ENCODE measurements at places on chromosomes 7 and 10.
A peak's percentile ranks its signal among the peaks of the same experiment; 100 is the strongest.

DNA sequence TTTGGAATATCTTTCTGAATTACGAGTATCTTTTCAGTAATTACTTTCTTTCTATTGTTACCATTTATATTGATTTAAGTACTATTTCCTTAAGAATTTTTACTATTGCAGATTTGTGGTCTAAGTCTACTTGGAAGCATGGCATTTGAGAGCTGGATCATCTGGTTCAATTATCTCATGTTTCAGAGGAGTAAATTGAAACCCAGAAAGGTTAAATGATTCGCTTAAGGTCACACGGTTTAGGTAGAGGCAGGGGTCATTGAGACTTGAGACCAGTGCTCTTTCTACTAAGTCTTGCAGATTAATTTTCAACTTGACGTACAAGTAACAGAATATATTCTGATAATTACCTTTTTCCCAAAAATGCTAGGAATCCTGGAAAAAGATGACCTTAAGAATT is 109.2 kb upstream of the GLCCI1 start:
- no peak for DNase-seq

- peak; percentile 34 for DNase-seq
These were observed 92.6 kb downstream of the RGS10 start for GRCh38 chr10:119449760-119450461.

DNA sequence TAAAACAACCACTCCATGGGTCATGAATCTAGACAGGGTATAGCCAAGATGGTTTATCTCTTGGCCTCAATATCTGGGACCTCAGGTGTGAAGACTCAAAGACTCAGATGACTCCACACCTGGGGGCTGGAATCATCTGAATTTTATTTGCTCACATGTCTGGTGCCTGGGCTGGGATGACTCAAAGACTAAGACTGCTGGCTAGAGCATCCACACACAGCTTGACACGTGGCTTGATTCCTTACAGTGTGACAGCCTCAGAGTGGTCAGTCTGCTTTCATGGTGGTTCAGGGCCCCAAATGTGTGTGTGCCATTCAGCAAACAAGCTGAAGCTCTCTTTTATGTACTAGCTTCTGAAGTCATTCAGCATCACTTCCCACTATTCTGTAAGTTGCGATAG is 333.7 kb downstream of the RNLS start:
- peak; percentile 64 for DNase-seq

GRCh38 chr10:110959379-110960332 is 40.3 kb downstream of the SHOC2 start:
- DNase-seq = no peak

DNA sequence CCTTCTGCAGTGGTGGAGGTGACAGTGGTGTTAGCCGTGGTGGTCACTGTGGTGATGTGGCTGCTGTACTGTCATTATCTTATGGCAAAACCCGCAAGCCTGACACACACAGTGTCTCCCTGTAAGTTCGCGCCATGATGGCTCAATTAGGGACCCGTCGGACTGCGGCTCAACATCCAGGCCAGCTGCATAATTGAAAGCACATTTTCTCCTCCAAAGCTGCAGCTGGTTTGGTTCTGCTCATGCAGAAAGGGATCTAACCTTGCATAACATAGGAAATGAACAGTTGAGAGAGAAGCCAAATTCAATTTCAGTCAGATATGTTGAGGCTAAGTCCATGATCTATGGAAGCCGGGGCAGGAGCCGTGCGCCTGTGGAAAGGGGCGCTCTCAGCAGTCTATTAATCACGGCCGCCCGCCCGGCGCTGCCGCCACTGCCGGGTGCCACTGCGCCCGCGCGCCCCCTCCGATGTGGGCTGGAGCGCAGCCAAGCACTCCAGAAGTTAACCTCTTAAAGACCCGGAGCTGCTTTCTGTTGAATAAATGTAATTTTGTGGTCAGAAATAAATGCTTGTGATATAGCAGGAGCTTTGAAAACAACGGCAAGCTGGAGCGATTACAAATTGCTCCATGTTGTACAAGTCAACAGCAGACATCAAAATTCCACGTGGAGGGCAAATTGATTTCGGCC is 227.7 kb downstream of the CUX1 start:
- no peak for DNase-seq

DNA sequence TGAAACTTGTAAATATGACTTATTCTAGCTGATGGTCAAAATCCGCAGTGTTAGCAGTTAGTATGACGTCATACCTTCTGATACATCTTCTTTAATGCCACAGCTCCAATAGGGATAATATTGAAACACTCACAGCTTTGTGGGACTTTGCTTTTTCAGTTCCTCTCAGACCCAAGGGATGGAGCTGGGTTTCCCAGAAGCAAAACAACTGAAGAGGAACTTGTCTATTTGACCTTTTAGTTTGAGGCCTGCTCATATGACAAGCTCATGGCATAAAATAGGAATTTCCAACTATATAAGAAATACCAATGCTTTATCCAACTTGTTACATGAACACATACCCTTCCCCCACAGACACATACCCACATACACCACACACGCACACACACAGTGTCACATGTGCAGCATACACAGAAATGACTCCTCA is 31.6 kb upstream of the C10orf67 start:
- no peak for DNase-seq

DNA sequence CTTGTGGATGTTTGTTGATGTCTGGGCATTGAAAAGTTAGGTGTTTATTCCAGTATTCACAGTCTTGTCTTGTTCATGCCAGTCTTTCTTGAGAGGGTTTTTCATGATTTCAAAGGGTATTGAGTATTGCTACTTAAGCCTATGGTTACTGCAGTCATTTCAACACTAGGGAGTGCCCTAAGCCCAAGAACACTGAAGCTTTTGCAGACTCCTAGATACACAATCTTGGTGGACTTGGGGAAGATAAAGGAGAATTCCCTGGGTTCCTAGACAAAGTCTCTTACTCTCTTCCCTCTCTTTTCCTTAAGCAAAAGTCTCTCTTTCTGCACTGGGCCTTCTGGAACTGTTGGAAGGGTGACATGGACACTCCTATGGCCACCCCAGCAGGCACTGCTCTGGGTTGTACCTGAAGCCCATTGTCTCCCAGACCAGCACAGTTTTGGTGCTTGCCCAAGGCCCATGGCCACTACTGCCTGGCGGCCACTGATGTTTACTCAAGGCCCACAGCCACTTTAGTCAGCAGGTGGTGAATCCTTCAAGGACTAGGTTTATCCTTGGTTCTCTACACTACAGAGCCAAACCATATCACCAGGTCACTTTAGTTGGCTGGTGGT is 24.9 kb downstream of the SAMD9 start:
- peak; percentile 72 for DNase-seq

- DNase-seq = peak; percentile 51
These were observed 3.0 kb upstream of the PLAU start for GRCh38 chr10:73907841-73908517.

- DNase-seq = no peak
These were observed 14.5 kb downstream of the PDGFA start for GRCh38 chr7:505171-505570.

DNA sequence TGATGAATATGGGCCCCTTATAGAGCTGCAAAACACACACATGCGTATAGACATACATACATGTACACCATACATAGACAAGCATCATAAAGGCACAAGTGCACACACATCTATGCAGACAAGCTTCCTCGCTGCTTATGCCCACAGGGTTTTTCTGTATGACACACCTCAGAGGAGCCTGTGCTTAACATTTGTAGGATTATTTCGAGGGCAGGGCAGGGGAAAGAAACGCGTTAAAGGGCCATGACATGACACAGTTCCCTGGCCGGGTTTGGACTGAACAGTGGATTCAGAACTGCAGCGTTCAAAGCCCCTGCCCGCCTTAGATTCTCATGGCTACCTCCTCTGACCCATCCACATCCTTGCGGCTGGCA is 44.8 kb downstream of the CHST3 start:
- peak; percentile 96 for DNase-seq

DNA sequence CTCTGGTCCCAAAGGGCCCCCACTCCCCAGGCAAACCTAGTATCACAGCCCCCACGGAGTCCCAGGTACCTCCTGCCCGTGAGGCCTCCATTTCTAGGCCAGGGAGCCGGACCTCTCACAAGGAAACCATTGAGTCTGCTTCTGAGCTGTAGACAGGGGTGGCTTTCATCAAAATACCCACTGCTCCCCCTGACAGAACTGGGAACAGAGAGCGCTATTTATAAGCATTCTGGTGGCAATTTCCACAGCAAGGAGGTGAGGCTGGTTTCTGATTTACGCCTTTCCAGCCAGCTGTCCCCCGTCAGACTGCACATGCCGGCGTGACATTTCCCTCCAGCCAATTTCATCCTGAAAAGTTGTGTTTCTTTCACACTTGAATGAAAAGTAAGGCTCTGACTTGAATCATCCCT is 407.5 kb upstream of the PRKCQ start:
- no peak for DNase-seq

DNA sequence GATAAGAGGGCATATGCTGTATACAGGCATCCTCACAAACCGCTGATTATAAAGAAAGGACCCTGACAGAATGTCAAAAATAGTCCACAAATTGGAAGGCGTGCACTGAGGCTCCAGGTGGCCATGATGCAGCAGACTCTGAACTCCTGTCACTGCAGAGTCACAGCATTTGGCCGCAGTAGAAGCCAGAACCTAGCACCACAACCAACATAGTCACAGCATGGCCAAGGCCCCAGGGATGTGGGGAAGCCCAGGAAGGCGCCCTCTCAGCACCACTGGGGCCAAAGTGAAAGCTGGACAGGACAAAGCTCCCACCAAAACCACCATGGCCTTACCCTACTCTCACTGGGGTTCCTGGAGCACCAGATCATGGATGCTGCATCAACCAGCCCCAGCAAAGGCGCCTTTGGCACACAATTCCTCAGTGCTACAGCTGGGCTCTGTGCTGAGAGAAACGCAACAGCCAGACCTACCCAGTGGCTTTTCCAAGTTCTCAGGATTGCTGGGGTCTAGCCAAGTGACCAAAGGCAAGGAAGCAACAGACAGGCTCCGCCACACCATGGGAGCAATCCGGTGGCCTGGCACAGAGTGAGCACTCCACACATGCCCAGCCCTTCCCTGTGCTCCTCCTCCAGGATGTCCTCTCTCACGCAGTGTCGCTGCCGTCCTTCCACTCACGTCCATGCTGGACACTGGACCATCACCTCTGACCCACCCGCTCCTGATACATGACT is 60.2 kb downstream of the STK17A start:
- DNase-seq = no peak

- DNase-seq = no peak
These were observed 231.0 kb downstream of the KIAA1217 start for GRCh38 chr10:24439935-24440334.

DNA sequence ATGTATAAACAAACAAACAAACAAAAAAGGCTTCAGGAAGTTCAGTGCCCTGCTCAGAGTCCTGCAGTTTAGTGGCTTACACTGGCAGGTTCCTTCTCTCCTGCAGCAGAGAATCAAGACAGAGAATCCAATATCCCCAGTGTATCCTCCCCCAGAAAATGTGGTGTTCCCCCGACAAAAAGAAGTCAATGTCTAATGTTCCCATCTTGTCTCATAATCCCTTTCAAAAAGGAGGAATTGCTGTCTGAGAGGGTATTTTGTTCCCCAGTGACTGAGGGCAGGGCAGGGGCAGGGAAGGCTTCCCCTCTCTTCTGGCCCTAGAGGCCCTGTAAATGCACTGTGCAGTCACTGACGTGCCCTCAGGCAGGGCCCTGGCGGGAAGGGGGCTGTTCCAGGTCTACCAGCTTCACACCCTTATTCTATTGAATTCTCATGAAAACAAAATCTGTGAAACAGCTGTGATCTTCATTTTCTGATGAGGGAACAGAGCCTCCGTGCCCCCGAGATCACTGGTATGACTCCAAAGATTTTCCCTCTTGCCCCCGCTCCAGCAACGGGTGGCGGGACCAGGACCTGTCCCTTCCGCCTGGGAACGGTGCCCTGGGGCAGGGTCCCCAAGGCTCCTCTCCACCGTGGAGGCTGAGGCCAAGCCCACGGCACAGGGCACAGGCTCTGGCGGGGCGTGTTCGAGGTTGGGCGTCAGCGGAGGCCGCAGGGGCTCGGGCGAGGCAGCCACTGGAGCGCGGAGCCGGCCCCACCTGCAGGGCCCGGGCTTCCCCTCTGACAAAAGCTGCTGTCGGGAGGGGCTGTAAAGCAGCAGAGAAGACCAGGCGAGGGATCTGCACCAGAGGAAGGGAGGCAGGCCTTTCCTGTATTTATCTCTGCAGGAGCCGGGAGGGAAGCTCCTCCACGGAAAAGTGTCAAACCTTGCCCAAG is 13.4 kb upstream of the WDFY4 start:
- DNase-seq = no peak

GRCh38 chr10:100100651-100101184 is 19.0 kb upstream of the CPN1 start:
- DNase-seq = peak; percentile 58

DNA sequence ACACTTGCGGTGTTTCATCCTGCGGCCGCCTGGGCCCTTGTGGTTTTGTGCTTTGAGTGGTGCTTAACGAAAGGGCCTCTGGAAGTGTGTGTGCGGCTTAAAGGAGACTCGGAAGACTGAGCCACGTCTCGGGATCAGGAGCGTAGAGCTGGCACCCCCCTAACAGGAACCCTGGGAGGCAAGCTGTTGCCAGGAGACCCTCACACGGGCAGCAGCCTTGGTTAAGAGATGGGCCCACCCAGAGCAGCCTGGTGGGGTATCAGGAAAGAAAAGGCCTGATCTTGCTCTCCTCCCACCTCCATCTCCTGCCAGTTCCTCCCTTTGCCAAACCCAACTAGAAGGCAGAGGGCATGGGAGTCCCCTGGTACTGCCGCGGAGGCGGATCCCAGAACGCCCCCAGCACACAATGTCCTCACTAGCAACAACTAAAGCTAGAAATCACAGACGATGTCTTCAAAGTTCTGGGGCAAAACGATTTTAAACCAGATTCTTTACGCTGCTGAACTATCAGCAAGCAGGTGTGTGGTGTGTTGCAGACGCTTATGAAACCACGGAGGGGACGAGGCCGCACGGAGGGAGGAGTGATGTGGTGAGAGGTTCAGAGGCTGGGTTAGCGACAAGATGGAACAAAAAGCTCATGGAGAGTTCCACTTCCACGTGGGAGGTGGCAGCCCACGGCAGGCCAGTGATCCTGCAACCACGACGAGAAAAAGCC is 67.0 kb upstream of the INPP5A start:
- no peak for DNase-seq

GRCh38 chr10:5905854-5906507 is 15.9 kb downstream of the FBH1 start:
- no peak for DNase-seq
